ENCODE measurements at places on chromosomes 1 and 21. TPM values are rescaled to one million over a fixed set of nuclear protein-coding genes. Genes with fewer than 3 reads are reported as not detected.
A peak's percentile ranks its signal among the peaks of the same experiment; 100 is the strongest.

Gene REN
- not detected for total RNA-seq

DNA sequence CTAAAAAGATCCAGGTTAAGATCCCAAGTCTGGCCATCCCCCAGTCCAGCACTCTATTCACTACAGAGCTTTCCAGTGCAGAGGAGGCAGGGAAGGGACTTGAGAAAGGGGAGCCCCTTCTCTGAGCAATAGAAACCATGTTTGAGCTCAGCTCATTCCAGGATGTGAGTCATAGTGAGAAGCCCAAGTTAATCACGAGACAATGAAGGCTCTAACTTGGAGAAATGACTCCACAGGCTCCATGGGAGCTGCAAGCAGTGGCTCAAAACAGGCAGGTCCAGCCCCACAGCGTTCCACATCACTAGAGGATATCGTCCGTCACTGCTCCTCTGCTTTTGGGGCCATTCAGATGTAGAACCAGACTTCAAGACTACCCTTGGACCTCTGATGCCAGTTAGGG, 59.1 kb downstream of the CAMK2N1 start:
- H3K4me3 ChIP-seq: no peak overlapping the region
- peaks cover 23% of the 10 kb centered on the region for H3K27me3 ChIP-seq
- H3K4me1 ChIP-seq: no peaks in the 10 kb centered on the region
- H3K36me3 ChIP-seq: no peaks in the 10 kb centered on the region
- no peak overlapping the region for H3K27ac ChIP-seq

Gene ARTN
- not detected for total RNA-seq

DNA sequence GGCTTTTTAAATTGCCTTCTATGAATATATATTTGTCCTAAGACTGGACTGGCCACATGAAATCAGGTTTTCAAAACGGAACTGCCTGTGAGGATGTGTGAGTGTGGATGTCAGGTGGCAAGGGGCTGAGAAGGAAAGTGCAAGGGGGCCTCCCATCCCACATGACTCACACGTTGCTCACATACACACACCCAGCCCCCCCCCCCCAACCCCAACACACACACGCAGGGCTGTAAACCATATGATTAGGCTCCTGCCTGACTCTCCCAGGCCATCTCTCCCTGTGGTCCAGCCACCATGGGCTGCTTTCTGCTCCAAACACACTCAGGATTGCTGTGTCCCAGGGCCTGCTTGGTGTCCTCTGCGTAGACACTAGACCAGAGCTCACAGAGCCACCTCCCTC, 22.4 kb downstream of the DEGS1 start:
- no peak overlapping the region for H3K27ac ChIP-seq
- DNase-seq: peak; percentile 16
- no peak overlapping the region for H3K4me3 ChIP-seq
- H3K4me1 ChIP-seq: peaks cover 18% of the 10 kb centered on the region
- H3K36me3 ChIP-seq: no peaks in the 10 kb centered on the region

Gene KCNN3
- total RNA-seq: 3.4 TPM

DNA sequence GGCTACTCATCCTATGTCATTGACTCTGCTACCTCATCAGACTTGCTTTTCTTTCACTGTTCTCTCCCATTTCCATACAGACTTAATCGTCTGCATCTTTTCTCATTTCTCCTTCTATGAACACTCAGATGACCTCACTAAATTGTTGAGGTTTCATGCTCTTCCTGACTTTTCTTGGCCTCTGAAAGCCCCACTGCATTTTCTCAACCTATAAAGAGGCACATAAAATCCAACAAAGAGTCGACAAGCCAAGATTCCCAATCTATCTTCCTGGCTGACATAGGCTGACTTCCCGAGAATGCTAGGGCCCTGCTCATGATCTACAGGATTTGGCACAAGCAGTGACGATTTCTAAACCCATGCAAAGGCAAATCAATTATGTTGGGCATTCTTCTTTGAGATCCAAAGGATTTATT, 280.8 kb upstream of the DPYD start:
- H3K27me3 ChIP-seq: no peaks in the 10 kb centered on the region
- H3K4me1 ChIP-seq: no peaks in the 10 kb centered on the region
- no peak for DNase-seq
- H3K36me3 ChIP-seq: no peaks in the 10 kb centered on the region
- H3K4me3 ChIP-seq: no peak overlapping the region
- no peak overlapping the region for H3K27ac ChIP-seq

DNA sequence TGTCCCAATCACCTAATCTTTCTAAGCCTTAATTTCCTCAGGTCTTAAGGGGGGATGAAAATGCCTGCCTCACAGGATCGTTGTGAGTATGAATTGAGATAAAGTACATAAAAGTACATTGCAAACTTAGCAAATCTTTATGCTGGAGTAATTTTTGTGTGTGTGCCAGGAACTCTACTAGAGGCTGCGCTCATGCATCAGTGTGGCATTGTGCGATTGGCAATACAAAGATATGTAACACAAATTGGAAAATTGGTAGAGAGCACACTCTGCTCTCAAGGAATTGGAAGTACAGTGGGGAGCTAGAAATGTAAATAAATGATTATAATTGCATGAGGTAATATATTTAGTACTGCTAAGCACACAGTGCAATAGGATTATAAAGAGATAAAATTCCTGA, 398.3 kb downstream of the DUSP10 start:
- DNase-seq: no peak
- H3K4me3 ChIP-seq: no peak overlapping the region
- no peak overlapping the region for H3K27ac ChIP-seq
- H3K4me1 ChIP-seq: no peaks in the 10 kb centered on the region
- H3K36me3 ChIP-seq: no peaks in the 10 kb centered on the region

DNA sequence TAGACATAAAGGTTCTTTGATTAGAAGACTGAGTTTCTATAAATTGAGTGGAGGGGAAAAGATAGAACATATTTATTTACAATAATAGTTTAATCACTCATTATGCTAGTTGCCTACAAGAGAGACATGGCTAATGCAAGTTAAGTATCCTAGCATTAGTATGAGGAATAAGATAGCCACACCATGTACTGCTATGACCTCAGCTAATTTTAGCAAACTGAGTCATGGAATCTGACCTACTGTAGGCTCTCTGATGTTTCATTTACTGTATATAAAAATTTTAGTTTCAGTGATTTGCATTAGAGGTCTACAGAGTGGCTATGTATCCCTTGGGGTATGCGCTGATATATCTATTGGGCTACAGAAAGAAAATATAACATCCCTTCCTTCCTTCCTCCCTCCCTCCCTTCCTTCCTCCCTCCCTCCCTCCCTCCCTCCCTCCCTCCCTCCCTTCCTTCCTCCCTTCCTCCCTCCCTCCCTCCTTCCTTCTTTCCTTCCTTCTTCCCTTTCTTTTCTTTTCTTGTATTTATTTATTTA, 5.8 kb downstream of the AGL start:
- H3K36me3 ChIP-seq: peaks cover 4% of the 10 kb centered on the region
- no peaks in the 10 kb centered on the region for H3K27me3 ChIP-seq
- no peak overlapping the region for H3K27ac ChIP-seq

GRCh38 chr1:99943223-99943794, 26.5 kb upstream of the SLC35A3 start:
- no peaks in the 10 kb centered on the region for H3K4me1 ChIP-seq
- no peak for DNase-seq
- H3K36me3 ChIP-seq: no peaks in the 10 kb centered on the region
- no peaks in the 10 kb centered on the region for H3K27me3 ChIP-seq

Gene TRIM63
- total RNA-seq: 136 TPM
